AG09309 (cell line): ENCODE measurements at places on chromosomes 3 and 15.

DNA sequence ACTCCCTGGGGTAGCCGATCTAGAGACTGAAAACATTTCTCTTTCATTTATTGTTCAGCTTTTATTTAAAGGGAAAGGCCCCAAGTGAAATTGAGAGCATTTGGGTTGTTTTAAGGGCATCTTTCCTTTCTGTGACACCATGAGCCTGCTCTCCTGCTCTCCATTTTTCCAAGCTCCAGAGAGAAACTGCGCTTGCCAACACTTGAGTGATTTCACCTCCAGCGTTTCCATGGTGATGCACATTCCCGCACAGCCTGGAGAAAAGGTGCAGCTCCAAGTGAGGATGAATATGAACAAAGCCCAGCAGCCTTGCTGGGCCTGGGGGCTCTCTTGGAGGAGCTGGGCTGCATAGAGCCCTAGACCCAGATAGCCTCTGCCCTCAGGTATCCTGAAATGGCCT lies 159.2 kb upstream of the PPP2R3A start:
- no peak for DNase-seq

GRCh38 chr15:47951781-47952180 lies 169.0 kb upstream of the SLC24A5 start:
- DNase-seq, result no peak

DNA sequence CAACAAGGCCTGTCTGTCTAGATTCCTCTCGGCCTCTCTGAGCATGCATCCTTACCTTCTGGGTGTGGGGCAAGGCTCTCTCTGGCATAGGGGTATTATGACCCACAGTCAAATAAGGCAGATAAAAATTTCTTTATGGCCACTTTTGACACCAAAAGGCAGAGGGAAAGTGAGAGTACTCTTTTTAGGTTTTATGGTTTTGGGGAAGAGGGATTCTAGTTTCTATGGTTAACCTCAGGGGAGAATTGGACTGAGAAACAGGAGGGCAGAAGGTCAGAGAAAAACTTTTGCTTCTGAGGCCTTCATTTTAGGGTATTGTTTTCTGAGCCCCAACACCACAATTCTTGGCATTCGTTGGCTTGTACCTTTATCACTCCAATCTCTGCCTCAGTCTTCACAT lies 70.0 kb upstream of the CCDC54 start:
- DNase-seq, result no peak

DNA sequence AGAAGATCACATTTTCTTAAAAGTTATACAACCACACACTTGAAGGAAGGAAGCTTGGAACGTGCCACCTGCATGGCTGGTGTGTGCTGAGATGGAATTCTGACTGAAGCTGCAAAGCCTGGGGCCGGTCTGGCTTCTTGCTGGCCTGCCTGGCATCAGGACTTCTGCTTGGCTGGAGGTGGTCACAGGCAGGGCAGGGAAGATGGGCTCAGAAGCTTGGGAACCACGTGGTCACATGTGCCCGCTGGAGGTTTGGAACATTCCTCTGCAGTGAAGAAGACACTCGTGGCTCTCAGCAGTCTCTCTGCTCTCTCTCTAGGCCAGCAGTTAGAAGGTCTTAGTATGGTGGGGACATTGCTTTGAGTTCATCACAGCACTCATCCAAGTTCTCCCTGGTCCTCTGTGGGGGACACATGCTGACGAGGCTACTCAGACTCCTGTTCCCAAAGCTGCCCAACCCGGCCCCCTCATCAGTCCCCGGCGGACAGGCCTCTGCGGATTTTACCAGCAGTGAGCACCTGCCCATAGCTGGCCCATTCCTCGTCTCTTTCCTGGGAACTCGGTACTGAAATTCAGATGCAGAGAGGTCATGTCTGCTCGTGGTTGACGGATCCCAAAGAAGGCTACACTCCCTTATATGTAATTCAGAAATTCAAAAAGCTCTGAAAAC lies 229.0 kb downstream of the ADAMTS17 start:
- DNase-seq, result no peak

GRCh38 chr15:93527374-93528050 lies 438.5 kb upstream of the RGMA start:
- no peak for DNase-seq
